Stimulated activated CD4-positive, alpha-beta T cell treated with anti-CD3 and anti-CD28 coated beads, Interleukin-15, amount 100 ng/mL, for 1 hour (primary cell): ENCODE measurements at places on chromosomes 1 and 21.

GRCh38 chr1:179017383-179018326 is 8.0 kb upstream of the FAM20B start:
- no peak for DNase-seq

DNA sequence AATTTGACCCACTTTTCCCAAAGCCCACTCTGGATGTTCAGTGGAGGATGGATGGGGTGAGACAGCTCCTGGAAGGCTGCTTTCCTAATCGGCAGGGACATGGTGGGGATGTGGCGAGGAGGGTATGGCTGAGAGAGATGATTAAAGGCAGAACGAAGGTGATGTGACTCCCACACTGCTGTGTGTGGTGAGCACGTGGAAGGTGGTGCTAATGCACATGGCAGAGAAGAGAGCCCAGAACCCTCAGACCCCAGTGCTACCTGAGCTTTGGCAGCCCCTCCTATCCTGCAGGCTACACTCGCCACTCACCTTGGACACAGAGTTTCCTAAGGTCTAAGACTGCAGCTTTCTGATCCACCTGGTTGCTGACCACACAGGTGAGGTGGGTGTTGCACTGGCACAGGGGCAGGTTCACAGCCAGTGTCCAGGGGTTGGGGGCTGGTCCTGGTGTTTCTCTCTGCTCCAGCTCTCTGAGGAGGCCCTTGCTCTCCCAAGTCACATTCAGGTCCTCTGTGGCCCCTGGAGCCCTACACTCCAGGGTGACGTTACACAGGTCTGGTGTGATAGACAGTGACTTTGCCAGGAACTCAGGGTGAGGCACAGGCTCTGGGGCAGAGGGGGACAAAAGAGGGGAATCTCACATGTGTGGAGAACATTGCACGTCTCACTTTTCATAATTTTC is 151.4 kb upstream of the ETV3 start:
- DNase-seq = no peak

- no peak for DNase-seq
Measured at GRCh38 chr1:26923711-26924110, 2.2 kb downstream of the NUDC start.

DNA sequence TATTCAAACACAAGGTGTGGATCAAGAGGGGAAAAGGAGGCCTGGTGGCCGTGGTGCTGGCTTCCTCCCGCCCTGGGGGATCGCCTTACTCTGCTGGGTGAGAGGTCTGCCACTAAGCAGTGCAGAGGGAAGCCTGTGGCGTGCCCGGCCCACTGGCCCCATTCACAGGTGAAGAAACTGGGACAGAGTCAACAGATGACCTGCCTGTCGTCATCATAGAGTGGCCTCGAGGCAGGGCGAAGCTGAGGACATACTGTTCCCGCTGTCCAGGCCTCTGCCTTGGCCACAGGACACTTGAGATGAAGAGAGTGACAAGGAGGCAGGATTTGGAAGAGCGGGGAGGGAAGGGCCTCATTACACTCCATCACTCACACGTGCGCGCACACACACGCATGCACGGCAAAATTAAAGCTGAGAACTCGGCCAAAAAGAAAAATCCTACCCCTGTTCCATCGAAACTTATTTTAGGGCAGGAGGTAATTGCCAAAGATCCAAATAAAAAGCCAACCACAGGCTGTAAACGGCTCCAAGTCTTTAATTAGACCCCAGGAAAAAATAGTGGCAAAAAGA is 50.5 kb downstream of the CASZ1 start:
- no peak for DNase-seq

- DNase-seq = no peak
Measured at GRCh38 chr1:30670240-30671060, 52.9 kb downstream of the MATN1 start.

DNA sequence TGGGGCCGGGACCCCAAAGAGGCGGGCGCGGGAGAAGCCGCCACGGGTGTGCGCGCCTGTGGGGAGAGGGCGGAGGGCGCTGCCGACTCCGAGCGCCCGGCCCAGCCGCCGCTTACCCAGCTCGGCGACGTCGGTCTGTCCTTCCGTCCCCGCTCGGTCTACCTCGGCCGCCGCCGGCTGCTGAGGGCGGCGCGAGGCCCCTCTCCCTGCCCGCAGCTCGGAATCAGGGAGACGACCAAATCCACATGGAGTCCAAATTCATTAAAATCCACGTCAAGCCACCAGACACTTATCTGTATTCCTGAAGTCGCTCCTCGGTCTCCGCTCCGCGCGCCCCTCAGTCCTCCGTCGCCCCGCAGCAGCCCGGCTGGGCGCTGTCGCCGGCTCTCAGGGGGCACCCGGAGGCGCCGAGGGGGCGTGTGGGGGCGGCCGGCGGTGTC is 637 bp downstream of the PLXNA2 start:
- no peak for DNase-seq

DNA sequence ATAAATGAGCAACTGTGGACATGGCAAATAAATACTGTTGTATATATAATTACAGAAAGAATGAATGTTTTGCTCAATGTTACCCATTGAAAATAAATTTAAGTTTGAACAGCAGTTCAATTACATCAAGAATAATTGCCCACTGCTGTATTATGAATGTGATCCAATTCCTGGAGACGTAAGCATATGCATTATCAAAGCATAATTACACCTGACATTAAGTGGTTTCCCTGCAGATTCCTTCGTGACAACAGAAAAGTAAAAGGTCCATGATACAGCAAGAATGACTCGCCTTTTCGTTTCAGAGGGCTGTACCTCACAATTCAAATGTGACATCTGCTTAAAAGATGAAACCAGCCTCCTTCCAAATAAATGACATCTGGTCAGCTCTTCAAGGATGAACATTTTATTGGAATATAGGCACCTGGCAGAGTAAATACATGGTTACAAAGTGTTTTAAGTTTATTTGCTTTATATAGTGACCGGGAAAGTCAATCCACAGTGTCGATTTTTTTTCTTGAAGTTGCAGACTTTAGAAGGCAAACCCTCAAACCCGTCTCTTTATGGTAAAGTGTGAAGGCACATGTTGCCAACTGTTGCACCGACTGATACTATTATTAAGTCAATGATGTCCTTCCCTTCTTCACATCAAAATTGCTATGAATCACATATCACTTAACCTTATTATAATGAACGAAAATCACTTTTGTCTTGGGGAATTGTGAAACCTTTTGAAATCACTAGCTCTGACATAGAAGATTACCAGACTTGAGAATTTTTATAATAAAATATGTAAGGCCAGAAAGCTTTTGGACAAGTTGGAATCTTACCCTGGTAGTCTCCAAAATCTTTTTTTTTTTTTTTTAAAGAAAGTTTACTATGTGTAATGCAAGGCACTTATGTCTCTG is 36.2 kb upstream of the EDEM3 start:
- DNase-seq = no peak

DNA sequence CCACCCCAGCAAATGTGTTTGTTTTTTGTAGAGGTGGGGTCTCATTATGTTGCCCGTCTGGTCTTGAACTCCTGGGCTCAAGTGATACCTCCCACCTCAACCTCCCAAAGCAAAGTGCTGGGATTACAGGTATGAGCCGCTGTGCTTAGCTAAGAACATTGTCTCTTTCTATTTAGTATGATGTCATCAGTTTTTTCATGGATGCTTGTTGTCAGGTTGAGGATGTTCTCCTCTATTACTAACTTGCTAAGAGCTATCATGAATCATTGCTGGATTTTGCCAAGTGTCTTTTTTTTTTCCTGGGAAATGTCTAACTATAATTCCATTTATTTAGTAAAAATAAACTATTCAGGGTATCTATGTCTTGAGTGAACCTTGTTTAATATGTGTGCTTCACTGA is 19.0 kb upstream of the MPC2 start:
- DNase-seq = no peak

DNA sequence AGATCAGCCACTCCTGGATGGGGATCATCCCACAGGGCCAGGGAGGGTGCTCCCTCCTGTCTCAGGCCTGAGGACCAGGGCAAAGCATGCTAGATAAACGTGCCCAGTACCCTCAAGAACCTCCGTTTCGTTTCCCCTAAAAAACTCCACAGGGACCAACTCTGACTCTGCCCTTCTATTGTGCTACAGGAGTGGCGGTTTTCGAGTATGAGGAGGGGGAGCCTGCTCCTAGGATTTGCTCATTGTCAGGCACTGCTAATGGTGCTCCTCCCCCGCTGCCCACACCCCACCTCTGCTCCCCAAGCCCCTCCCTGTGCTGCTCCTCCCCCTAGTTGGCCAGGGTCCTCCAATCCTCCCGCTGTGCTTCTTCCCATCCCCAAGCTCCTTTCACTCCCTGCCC is 32.0 kb downstream of the PGBD5 start:
- DNase-seq = no peak

DNA sequence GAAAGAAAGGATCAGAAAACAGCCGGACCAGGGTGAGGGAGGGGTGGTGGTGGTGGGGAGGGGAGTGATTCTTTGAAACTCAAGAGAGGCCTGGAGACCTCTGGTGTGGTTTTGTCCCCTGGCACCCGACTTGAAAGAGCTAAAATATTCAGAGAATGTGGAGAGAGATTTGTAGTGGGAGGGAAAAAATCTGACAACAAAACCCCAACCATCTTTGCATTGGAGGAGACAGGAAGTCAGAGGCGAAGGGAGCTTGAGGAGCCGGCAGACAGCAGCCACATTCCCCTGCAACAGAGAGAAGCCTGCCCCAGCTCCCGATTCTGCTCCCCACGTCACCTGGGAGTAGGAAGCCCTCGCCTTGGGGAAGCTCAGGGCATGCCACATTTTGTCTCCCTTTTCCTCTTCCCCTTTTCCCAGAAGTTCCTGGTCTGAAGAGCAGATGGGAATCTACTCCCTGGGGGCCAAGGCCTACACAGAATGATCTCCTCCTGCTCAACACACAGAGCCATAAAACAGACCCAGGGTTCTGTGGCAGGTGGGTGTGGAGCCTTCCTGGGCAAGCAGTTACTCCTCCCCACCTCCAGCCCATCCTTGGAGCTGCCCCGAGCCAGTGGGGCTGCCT is 84.9 kb downstream of the ITPKB start:
- no peak for DNase-seq

DNA sequence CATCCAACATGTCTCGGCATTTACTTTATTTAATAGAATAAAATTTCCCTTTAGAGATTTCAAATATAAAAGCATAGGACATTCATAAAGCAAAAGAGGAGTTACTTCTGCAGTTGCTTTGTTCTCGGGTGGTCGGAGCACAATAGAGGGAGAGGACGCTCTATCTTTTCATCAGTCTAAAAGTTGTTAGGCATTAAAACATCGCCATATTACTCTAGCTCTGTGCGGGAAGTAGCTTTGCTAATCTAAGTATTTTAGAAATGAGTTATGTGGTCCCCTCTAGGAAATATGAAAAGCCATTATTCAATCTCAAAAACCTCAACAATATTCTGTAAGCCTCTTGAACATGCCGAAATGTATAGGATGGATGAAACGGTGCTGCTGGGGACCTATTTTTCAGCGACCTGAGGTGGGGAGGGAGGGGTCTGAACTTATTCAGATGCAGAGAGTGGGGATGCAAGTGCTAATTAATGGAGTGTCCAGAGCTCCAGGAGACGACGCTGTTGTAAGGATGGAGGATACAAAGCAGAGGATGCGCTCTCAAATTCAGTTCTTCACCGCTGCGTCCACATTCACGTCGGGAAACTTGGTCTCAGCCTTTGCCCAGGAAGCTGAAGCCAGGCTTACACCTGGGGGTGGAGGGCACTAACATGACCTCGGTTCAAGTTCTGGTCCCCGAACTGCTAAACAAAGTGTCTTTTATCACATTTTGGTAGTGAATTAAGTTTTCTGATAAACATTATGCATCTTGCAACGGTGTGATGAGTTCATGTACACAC is 6.3 kb downstream of the CDKN2C start:
- no peak for DNase-seq
